Esophagus muscularis mucosa (tissue), 4 donors: ENCODE measurements at places on chromosomes 2 and 18. TPM values are rescaled to one million over a fixed set of nuclear protein-coding genes. Genes with fewer than 3 reads are reported as not detected.

GRCh38 chr2:190698895-190699294, 50.0 kb downstream of the NAB1 start:
- DNase-seq = no peak

DNA sequence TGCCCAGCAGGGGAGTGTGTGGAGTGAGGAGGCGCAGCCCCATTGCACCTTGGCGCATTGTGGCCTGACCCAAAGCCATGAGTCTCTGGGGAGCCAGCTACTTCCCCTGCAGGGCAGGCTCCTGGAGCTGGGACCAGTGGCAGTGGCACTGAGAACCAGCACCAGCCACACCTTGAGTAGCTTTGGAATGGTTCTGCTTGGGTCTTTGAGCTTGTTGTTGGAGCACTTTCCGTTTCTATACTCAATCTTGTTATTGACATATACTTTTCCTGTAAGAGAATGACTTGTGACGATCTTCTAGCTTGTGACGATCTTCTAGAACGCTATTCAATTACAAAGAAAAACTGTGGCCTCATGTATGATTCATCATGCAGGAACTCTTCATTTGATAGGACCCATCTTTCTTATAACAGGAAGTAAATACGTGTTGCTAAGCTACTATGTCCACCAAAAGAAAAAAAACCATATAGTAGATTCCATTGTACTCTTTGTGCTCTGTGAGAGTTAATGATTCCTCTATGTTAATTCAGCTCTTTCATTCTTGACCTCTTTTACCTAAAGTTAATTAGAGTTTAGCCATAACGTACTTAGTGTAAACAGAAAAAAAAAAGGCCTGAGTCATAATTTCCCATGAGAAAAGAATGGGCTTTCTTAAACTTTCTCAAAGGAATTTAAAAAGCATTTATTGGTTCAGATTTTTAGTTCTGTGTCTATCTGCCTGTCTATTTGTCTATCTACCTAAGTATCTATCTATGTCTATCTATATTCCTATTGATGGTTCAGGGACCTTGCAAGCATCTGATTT, 113.1 kb downstream of the GATA6 start:
- no peak for DNase-seq

- no peak for DNase-seq
These were observed 82.6 kb downstream of the TPO start for GRCh38 chr2:1495676-1496358.

DNA sequence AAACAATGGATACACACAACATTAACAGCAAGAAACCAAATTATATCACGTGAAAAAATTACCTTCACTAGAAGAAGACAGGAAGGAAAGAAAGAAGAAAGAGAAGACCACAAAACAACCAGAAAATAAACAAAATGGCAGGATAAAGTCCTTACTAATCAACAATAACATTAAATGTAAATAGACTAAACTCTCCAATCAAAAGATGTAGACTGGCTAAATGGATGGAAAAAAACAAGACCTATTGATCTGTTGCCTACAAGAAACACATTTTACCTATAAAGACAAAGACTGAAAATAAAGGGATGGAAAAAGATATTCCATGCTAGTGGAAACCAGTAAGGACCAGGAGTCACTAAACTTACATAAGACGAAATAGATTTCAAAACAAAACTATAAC, 167.0 kb upstream of the ZC3H15 start:
- DNase-seq = no peak

DNA sequence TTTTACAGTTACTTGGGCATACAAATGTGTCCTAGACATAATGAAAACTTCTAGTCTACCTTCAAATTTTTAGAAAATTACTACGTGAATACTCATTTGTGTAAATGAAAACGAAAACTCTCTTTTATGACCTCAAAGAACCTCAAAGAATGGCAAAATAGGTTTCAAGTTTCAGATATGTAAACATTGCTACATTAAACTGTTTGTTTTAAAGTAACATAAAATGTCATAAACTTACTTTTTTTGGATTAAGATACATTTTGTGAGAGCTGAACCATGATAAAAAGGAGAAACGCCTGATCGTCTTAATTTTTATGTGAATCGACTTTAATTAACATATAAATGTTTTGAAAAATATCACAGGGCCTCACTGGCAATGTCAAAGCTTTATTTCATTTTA, 91.4 kb downstream of the PPP1R1C start:
- DNase-seq = no peak

The ADAM17 gene
- total RNA-seq = 15.1 TPM

DNA sequence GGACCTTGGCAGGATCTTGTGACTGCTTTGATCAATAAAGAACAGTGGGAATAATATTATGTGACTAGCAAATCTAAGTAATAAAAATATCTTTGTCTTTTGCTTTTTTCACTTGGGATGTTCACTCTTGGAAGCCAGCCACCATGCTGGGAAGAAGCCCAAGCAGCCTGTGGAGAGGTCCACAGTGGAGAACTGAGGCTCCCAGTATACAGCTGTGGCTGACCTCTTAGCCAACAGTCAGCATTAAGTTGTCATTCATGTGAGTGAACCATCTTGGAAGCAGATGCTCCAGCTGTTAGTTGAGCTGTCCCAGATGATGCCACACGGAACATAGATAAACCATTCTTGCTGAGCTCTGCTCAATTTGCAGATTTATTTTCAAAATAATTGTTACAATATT, 160.0 kb downstream of the OSR1 start:
- DNase-seq = no peak

The C18orf63 gene
- not detected for total RNA-seq

The REEP1 gene
- total RNA-seq = 95.1 TPM

DNA sequence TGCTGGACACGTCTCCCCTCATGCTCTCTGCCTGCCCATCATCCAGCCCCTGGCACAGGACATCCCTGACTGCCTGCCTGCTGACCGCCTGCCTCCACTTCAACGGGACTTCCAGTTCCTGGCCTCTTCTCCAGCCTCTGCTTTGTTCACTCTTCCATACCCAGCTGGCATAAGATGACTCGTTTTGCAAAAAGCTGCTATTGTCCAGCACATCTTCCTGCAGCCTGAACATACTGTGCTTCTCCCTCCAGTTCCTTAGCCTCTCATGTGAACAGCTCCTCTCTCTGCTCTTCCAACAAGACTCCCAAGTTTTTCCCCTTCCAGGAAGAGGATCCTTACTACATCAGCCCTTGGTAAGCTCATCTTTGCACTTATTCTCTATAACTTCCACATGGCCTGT, 62.4 kb upstream of the SKOR2 start:
- no peak for DNase-seq

The MAP2 gene
- 37.0 TPM for total RNA-seq

DNA sequence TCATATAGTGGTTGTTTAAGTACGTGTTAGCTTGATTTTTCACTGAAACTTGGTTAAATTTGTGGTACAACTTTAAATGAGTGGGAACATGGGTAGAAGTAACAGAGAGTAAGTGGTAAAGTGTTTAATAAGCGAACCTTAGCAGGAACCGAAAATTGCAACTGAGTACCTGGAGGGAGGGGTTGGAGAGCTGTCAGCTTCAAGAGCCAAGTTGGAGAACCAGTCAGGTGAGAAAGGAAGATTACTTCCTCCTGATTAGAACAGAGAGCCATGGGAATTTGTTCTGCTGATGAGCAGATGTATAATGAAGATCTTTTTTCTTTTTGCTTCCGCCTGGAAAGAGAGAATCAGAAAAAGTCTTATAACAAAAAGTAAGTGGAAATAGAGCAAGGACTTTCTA, 158.4 kb upstream of the CDH7 start:
- no peak for DNase-seq

- no peak for DNase-seq
These were observed 8.1 kb downstream of the COLEC12 start for GRCh38 chr18:492451-492850.

The B4GALT6 gene
- total RNA-seq = 4.5 TPM

GRCh38 chr2:173448938-173449471, 94.3 kb downstream of the CDCA7 start:
- no peak for DNase-seq

The DLGAP1 gene
- 1.4 TPM for total RNA-seq

The KIF3C gene
- total RNA-seq = 6.8 TPM

The NDUFAF7 gene
- 12.9 TPM for total RNA-seq

GRCh38 chr18:74784752-74785151, 187.1 kb downstream of the ZNF407 start:
- no peak for DNase-seq

DNA sequence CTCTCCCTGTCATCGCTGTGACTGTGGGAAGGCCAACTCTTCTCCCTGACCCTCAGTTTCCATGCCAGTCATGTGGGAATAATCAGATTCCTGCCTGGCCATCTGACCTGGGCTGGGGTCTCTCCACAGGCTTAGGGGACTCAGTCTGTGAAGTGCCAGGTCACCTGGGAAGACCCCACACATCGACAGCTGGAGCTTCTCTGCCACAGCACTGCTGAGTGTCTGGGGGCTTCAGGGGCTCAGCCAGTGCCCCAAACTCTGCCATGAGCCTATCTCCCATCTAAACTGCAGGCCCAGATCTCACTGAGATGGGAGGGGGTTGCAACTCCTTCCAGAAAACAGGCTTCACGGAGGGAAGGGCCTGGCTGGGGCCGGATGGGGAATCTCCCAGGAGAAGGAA, 42.0 kb upstream of the OTOS start:
- DNase-seq = no peak

The UGGT1 gene
- 32.4 TPM for total RNA-seq

The PTPN4 gene
- 22.0 TPM for total RNA-seq
